ENCODE measurements at places on chromosomes 5 and 9.

DNA sequence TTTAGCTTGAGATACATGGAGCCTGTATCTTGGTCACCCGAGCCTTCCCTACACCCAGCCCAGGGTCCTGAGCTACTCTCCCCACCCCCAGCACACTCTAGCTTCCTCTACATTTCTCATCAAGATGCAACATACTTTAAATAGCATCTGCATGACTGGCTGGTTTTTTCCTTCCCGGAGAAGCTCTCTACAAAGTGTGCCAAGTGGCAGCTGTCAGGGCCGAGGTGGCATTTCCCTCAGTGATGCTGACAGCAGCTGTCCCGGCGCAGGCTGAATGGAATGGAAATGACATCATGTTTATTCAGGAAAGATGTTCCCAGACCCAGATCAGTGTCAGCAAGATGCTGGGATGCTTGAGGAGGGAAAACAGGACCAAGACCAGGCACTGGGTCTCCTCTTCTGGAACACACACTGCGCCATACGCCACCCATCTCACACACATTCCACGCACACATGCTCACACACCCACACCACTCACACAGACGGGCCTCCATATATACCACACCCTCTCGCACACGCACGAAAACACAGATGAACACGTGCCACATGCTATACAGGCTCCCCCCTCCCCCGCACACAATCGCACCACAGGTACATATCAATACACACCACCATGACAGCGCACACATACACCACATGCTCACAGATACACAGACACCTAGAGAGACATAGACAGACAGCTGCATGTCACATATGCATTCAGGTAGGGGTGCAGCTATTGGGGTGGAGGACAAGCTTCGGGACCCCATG, 67.8 kb downstream of the LHX2 start:
- peak; percentile 20 for DNase-seq

- no peak for DNase-seq
These were observed 39.8 kb downstream of the ZNF618 start for GRCh38 chr9:113915817-113916434.

- DNase-seq: no peak
These were observed 155.1 kb downstream of the BNC2 start for GRCh38 chr9:16715404-16715803.

- no peak for DNase-seq
These were observed 157.8 kb downstream of the RGS3 start for GRCh38 chr9:113621309-113621791.

GRCh38 chr5:27091858-27092257, 53.5 kb upstream of the CDH9 start:
- no peak for DNase-seq

GRCh38 chr5:78360924-78361630, 660 bp downstream of the SCAMP1 start:
- no peak for DNase-seq

DNA sequence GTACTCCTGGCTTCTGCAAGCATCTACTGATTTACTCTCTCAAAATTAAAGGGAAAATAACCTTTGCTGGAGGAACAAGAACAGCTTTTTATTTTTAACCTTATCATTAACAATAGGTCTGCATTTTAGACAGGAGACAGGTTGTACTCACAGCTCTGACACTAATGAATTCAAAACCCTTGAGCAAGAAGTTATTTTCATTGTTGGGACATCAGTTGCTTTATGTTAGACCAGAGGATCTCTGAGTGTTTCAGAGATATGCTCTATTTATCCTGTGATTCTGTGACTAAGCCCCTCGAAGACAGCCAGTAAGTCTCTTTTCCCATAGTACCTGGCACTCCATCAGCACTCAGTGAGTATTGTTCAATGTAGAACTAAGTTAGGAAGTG, 190.2 kb upstream of the PCSK5 start:
- DNase-seq: no peak

DNA sequence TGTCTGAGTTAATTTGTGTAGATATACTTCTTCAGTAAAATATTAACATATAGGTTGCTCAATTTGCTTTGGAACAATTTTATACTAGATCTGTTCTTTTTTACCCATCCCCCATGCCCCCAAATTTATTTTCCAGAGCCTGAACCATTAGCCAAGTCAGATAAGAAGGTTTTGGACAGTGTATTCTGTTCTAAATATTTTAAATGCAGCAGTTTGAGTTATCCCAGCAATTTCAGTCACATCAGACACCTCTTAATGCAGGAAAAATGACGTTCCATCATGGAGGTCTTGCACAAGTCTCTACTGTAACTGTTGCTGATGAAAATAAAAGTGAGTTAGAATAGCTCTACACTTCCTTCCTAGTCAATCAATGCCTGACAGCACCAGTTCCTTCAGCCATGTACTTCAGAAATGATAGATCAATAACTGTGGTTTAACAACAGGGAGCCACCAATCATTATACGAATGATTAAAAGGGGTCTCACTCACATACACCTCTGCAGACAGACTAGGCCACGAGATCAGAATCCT, 215.8 kb downstream of the BNC2 start:
- no peak for DNase-seq

GRCh38 chr5:33338336-33339110, 102.2 kb upstream of the TARS1 start:
- no peak for DNase-seq

- no peak for DNase-seq
These were observed 109.3 kb downstream of the UGCG start for GRCh38 chr9:112005939-112006338.

DNA sequence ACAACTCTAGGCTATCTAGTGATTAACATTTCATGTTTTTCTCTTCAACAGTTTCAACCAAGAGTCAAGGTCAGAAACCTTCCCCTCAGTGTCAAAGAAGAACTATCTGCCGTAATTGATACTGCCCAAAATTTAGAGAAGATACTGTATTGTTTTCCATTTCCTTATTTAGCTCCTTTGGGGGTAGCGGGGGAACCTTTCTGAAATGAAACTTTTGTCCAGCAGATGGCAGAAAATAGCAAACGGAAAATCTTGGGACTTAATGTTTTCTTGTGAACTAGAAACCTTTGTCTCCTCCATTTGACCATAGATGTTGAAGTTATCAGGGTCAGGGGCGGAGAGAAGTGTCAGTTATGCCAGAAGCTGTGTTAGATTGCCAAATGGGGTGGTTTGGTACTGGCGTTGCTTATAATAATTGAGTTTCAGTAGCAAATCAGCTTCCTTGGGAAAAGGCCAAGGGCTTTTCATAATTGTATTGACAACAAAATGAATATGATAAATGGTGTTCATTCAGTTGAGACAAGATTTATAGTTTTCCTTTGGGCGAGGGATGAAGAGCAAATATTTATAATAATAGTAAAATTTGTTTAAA, 101.7 kb upstream of the TLX3 start:
- peak; percentile 12 for DNase-seq

DNA sequence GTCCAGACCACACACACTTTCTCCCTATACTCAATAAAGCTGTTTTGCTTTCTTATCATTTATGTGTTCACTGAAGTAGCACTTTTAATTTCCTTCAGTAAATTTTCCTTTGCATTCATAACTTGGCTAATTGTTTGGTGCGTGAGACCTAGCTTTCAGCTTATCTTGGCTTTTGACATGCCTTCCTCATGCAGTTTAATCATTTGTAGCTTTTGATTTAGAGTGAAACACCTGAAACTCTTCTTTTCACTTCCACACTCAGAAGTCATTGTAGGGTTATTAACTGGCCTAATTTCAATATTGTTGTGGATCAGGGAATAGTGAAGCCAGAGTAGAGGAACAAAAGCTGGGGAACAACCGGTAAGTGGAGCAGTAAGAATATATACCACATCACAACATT, 114.7 kb downstream of the ST8SIA4 start:
- DNase-seq: no peak

DNA sequence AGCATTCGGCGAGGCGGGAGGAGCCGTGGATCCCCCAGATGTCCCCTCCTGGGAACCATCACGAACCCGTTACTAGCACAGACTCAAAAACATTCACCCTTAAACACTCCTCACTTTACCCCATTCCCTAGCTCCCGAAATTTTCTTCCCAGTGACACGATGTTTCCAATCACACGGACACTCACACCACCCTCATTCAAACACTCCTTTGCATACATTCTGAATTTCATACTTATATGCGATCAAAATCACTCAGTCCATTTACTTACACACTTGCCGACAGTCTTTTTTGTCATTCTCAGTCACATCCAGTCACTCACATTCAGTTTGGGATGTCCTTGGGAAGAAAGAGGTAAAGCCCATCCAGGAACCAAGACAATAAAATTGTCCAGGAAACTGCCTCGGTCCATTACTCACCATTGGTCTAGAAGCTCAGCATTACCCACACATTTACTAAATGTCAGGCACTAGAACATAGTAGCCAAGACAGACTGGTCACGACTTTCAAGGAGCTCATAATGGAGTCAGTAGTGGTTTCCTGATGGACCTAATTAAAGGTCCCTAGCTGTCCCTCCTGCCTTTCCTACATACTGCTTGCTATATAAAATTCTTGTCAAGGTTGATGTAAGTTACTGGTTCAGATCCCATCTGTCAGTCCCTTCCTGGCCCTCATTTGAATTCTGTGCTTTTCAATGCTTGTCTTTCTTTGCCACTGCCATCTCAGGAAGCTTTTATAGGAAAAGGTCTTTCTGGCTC, 574 bp downstream of the SLC35A4 start:
- no peak for DNase-seq

- no peak for DNase-seq
These were observed 13.0 kb downstream of the STOM start for GRCh38 chr9:121357011-121357410.

GRCh38 chr5:39946356-39947045, 521.7 kb upstream of the DAB2 start:
- DNase-seq: no peak

GRCh38 chr5:50441493-50441955, 436 bp upstream of the EMB start:
- no peak for DNase-seq

- no peak for DNase-seq
These were observed 170.7 kb downstream of the TSSK1B start for GRCh38 chr5:113264046-113264445.

GRCh38 chr9:111630182-111630963, 761 bp upstream of the DNAJC25 start:
- DNase-seq: no peak

GRCh38 chr5:55929020-55929799, 65.6 kb downstream of the IL6ST start:
- DNase-seq: no peak

- no peak for DNase-seq
These were observed 32.7 kb upstream of the SPARC start for GRCh38 chr5:151719228-151720000.

DNA sequence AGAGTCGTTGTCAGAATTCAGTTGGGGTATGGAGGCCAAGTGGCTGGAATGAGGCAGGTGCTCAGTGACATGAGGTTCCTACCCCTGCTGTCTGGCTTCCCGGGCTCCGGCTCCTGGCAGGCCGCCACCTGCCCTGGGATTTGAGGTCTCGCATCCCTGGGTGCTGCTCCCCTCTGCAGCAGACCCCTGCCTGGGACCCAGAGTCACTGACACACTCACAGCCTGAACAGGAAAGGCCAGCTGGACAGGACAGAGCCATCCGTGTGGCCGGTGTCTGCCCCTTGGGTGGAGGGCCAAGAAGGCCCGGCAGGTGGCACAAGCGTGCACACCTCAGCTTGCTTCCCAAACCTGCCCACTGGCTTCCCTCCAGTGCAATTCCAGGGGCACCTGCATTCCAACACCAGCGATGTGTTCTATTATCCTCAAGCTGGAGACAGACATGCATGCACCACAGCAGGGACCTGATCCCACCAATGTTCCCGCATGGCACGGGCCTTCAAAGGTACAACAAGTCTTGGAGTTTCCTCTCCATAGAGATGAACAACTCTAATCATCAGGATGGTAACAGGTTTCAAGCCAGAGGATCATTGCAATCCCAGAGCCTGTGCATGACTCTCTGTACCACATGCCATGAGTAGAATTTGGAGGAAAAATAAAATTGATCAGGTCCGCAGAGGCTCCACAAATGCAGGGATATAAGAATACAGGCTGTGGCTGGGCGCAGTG, 45.6 kb upstream of the RNF130 start:
- DNase-seq: no peak

DNA sequence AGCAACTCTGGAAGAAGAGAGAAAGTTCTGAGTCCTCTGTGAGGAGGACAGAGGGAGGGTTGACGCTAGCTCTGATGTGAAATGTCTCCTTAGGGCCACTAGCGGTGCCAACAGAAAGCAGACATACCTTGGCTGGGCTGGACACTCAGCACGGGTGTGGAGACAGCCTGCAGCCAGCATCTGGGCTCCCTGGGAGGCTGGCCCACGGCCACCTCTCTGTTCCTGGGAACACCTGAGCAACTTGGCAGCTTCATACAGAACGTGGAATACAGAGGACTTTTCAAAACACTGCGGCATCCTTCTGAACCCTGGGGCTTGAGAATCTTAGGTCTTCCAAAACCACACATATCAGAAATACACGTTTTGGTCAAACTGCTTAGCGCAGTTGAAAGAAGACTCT, 269.1 kb downstream of the FSTL4 start:
- DNase-seq: no peak

GRCh38 chr5:36494841-36495601, 111.4 kb upstream of the SLC1A3 start:
- no peak for DNase-seq

DNA sequence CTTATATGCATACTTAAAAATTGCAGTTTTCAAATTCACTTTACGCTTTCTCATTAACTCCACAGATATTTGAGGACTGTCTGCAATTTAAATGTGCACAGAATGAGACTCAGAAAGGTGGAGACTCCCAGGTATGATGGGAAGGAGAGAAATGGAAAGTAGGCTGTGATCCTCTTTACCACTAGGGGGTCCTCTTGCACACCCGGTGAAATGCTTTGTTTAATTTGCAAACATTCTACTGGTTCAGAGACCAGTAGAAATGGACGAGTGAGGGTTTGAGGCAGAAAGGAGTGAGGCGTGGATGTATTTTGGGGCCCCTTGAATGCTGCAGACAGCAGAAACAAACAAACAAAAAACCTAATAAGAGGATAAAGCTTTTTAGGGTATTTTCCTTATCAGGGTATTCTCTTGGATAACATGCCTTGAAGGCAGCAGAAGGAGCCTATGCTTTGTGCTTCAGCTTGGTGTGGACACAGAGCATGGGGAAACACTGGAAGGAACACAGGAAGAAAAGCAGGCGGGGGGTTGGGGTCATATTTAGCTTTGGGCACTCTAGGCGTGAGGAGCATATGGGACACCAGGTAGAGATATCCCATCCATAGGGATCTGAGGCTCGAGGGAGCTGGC, 410.1 kb downstream of the DMRT2 start:
- no peak for DNase-seq

- no peak for DNase-seq
These were observed 64.2 kb upstream of the SLC12A2 start for GRCh38 chr5:128019391-128019790.

DNA sequence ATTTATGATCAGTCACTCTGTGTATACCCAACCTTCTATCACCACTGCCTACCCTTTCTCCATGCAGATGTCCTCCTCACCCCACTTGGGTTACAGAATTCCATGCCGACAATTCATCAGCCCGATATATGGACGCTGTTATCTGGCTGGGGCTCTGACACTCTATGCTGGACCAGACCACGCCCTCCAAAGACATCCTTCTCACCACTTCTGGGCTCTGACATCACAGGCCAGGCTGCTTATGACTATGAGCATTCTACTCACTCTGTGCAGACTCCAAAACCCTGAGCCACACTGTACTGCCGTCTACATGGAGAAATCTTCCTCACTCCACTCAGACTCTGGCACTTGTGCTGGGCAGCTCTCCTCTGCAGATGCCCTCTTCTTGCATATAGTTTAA, 7.6 kb upstream of the AK3 start:
- no peak for DNase-seq
